ENCODE measurements at places on chromosomes 12 and 14. TPM values are rescaled to one million over a fixed set of nuclear protein-coding genes. Genes with fewer than 3 reads are reported as not detected.

Gene SSPN
- total RNA-seq, result not detected

Gene CSRP2
- not detected for total RNA-seq

Gene INSM2
- 0.22 TPM for total RNA-seq

Gene SLC22A17
- not detected for total RNA-seq

Gene SLC39A5
- total RNA-seq, result 0.61 TPM

Gene CLEC6A
- total RNA-seq, result not detected

Gene ADAMTS20
- total RNA-seq, result not detected

Gene FAM222A
- 0.94 TPM for total RNA-seq

Gene AQP6
- 0.79 TPM for total RNA-seq

Gene WASHC4
- total RNA-seq, result 67.1 TPM

Gene MIP
- total RNA-seq, result not detected

Gene SAMD15
- 3.3 TPM for total RNA-seq

Gene TMEM52B
- total RNA-seq, result not detected

Gene DPPA3
- not detected for total RNA-seq

Gene RASAL1
- 3.4 TPM for total RNA-seq

Gene KRT85
- not detected for total RNA-seq

Gene KLRG1
- total RNA-seq, result 34.7 TPM

Gene LRP1-AS
- not detected for total RNA-seq

Gene GNG2
- 212 TPM for total RNA-seq

Gene TMEM233
- not detected for total RNA-seq

Gene PTPRO
- 0.11 TPM for total RNA-seq

Gene PPFIA2
- total RNA-seq, result not detected

Gene TMEM30B
- not detected for total RNA-seq

Gene PLEKHG3
- total RNA-seq, result not detected

Gene CCDC196
- not detected for total RNA-seq

Gene SHMT2
- total RNA-seq, result 449 TPM

Gene SLC7A8
- not detected for total RNA-seq

Gene TOMM20L
- total RNA-seq, result not detected

Gene KRT77
- total RNA-seq, result not detected

Gene ANO4
- total RNA-seq, result not detected

Gene PTPN21
- total RNA-seq, result 0.04 TPM

Gene ANKRD33
- not detected for total RNA-seq

Gene RNF31
- 153 TPM for total RNA-seq

Gene TRHDE
- not detected for total RNA-seq

Gene HOXC4
- 9.7 TPM for total RNA-seq

Gene RFLNA
- total RNA-seq, result not detected

Gene CEBPE
- 0.11 TPM for total RNA-seq

Gene MYO1H
- not detected for total RNA-seq

Gene SDSL
- total RNA-seq, result not detected

Gene AQP5
- 4.5 TPM for total RNA-seq

Gene FLRT2
- total RNA-seq, result not detected

Gene SMIM41
- 0.75 TPM for total RNA-seq

Gene CLEC2B
- total RNA-seq, result not detected

Gene BIN2
- total RNA-seq, result 10.0 TPM

All from Karpas-422 (cell line).